ENCODE measurements at places on chromosomes 5 and 9. TPM values are rescaled to one million over a fixed set of nuclear protein-coding genes. Genes with fewer than 3 reads are reported as not detected.

Gene ADAMTSL1
- 164 TPM for total RNA-seq

Gene SHC3
- total RNA-seq = 2.2 TPM

Gene AGPAT2
- total RNA-seq = 22.7 TPM

Gene CD14
- total RNA-seq = 26.0 TPM

Gene GPR151
- total RNA-seq = not detected

Gene CMYA5
- 34.3 TPM for total RNA-seq

Gene SAXO1
- total RNA-seq = not detected

Gene SPINK6
- total RNA-seq = not detected

Gene OBP2B
- not detected for total RNA-seq

Gene NR6A1
- not detected for total RNA-seq

Gene CCDC183
- not detected for total RNA-seq

Gene NTNG2
- 1.4 TPM for total RNA-seq

Gene ESM1
- total RNA-seq = 0.70 TPM

Gene MARCOL
- total RNA-seq = not detected

Gene MAP1B
- 135 TPM for total RNA-seq

Gene COL5A1
- total RNA-seq = 604 TPM

Gene TAF11L7
- not detected for total RNA-seq

Gene IL5
- not detected for total RNA-seq

All from uterus (tissue), 4 donors.